ENCODE measurements at places on chromosomes 13 and 19.
A peak's percentile ranks its signal among the peaks of the same experiment; 100 is the strongest.

- DNase-seq: no peak
Observed at GRCh38 chr19:53504885-53505284, 33.1 kb upstream of the ZNF331 start.

DNA sequence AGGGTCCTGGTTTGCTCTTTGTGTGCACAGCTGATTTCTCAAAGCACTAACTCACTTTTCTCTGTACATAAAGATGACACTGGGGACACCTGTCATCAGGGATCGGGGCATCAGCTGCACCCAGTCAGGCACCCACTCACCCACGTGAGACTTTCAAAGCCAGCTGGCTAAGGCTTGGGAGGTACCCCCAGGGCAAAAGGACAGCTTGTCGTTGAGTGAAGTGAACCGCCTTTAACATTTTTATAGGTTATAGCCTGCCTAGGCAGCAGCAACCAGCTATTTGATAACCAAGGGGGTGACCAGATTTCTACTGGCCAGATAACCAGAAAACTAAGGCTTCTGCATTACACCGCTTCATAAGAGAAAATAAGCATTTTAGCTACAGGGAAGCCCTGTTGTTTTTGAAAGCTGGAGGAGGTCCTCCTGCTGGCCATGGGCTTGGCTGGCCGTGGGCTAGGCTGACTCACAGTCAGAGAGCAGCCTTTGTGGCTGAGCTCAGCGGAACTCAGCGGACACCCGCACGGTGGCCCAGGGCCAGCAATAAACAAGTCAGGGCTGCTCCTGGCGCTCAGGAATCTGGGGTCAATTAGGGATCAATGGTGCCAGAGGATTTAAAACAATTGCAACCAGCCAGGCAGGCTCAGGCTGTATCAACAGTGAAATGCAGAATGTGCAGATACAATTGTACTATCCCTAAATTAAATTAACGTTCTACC, 57.1 kb downstream of the ALOX5AP start:
- no peak for DNase-seq

- DNase-seq: no peak
Observed at GRCh38 chr13:75486146-75487062, 4.4 kb upstream of the TBC1D4 start.

DNA sequence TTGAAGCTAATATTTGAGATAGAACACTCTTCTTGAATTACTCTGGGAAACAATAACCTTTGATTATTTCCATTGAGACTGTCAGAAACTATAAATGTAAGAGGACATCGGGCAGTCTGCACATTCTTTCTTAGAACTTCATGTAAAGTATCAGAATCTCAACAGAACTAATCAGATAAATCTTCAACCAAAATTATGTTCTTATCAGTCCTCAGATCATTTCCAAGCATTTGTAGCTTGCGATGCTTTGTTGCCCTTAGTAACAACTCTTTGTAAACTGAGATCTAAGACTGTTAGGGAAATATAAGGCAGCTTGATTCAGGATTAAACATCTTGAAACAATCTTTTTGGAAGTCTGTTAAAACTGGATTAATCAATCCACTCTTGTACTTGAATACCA, 70.3 kb downstream of the FNDC3A start:
- no peak for DNase-seq

DNA sequence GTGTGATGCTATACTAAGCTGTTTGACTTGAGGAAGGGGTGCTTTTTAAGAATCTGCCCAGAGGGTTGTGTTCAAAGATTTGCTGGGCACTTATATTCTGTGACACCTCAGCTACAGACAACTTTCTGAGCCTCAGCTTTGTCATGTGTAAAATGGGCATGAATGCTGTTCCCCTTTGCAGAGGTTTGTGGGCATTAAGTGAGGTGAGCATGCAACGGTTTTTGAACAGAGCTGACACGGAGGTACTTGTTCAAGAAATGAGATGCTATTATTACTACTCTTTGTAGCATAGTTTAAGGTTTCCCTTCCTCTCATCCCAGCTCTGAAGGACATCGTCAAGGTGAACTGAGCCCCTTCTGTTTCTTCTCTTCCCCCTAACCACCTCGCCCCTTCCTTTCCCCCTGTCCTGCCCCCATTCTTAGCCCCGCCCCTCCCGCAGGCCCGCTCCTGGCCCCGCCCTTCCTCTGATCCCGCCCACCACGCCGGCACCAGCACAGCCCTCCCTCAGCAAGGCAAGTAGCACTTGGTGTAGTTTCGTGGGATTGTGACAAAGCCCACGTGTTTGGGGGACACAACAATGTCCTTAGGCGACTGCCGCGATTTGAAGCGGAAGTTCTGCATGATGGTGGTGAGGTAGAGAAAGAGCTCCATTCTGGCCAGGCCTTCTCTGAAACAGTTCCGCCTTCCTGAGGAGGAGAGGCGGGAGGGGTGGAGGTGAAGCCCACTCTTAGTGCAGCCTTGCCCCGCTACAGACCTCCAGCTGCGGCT, 26.1 kb upstream of the CYP2A7 start:
- DNase-seq: peak; percentile 49

DNA sequence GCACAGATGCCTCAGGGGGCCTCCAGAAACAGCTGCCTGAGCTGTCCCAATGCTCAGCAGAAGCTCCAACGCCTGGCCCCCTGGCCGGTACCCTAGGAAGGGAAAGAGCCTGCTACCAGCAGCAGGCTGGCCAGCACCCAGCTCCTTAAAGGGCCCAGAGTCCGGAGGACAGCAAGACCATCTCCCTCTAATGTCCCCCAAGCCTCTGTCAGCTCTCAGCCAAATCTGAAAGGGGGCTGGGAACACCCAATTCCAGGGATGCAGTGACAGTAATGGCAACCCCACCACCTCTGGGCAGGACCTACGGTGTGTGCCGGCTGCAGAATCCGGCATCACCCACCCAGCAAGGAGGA, 4.2 kb downstream of the PPP6R1 start:
- no peak for DNase-seq

GRCh38 chr13:90956031-90956430, 391.5 kb upstream of the MIR17HG start:
- DNase-seq: no peak

DNA sequence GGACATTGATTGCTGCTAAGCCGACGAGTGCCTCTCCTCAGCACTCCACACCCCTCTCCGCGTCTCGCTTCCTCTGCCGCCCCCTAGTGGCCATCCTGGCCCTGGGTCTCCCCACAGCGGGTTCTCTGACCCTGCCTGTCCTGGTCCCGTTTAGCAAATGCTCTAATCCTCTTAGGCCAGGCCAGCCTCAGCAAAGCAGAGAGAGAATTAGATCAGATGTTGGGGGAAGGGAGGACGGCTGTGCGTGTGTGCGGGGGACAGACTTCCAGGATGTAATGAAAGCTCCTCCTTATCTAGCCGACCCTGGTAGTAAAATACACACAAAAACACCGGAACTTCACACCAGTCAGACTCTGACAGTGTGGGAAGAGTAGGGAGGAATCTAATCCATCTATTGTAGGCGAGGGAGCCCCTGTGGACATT, 4.5 kb downstream of the TPRX2 start:
- DNase-seq: peak; percentile 76

- DNase-seq: no peak
Observed at GRCh38 chr19:28948026-28948425, 264.9 kb downstream of the UQCRFS1 start.

DNA sequence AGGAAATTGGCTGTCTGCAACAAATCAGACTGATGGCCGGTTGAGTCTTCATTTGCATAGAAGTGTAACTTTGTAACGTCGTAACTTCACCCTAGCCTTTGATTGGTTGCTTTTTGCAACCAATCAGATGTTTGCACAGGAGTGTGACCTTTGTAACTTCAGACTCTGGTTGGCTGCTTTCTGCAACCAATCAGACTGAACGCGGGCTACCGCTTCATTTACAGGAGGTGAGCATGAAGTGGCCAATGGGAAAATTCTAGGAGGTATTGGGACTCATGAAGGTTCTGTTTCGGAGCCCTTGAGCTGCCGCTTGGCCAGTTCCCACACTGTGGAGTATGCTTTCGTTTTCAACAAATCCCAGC, 441 bp upstream of the ZNF559 start:
- peak; percentile 77 for DNase-seq

- DNase-seq: peak; percentile 34
Observed at GRCh38 chr19:6100284-6100915, 9.9 kb downstream of the RFX2 start.

DNA sequence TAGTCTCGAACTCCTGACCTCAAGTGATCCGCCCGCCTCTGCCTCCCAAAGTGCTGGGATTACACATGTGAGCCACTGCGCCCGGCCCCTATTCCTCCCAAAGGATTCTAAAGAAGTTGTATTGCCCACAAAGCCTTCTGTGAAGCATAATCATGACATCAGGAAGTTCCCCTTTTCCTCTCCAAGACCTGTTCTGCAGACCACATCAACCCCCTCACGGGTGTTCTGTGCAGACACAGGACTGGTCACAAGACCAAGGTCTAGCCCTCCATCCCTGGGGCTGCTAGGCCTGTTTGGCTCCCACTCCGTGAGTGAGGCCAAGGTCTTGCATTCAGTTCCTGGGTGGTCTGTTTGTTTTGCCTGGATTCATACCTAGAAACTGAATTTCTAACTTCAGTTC, 178.1 kb downstream of the FLT1 start:
- DNase-seq: no peak

DNA sequence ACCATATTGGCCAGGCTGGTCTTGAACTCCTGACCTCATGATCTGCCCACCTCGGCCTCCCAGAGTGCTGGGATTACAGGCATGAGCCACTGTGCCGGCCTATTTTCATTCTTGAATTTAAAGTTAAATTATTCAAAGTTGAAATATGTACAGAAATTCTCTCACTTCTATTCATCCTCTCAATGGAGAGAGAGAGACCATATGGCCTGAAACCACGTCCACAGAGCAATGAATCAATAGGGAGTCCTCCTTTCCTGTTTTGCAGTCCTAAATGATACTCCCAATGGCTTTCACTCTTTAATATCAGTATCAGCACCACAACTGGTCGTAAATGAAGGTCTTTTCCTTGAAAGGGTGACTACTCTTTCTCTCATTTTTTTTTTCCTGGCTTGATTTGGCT, 30.5 kb upstream of the KCTD4 start:
- DNase-seq: no peak

- DNase-seq: no peak
Observed at GRCh38 chr13:98297745-98298144, 120.7 kb upstream of the RNF113B start.

GRCh38 chr13:60093425-60094019, 70.2 kb downstream of the DIAPH3 start:
- no peak for DNase-seq

GRCh38 chr13:91904597-91904996, 506.2 kb downstream of the GPC5 start:
- no peak for DNase-seq

DNA sequence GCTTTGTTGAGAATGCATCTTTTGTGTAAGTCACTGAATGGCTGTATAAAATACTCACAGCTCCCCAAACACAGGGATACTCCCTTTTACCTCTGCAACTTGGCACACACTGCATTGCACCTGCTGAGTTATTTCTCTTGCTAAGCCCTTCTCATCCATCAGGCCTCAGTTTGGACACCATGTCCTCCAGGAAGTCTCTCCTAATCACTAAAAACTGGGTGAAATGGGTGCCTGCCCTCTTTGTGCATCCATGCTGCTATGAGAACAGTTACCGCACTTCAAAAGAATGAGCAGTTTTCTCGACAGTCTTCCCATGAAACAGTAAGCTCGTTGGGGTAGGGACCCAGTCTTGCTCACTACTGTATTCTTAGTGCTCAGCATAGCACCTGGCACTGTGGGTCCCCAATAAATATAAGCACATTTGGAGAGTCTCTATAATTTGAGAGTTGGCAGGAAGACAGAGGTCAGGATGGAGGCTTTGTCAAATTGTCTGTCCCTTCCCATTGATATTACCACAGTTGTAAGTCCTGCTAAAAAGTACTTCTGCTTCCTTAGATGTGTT, 4.6 kb upstream of the SLC25A30 start:
- no peak for DNase-seq

DNA sequence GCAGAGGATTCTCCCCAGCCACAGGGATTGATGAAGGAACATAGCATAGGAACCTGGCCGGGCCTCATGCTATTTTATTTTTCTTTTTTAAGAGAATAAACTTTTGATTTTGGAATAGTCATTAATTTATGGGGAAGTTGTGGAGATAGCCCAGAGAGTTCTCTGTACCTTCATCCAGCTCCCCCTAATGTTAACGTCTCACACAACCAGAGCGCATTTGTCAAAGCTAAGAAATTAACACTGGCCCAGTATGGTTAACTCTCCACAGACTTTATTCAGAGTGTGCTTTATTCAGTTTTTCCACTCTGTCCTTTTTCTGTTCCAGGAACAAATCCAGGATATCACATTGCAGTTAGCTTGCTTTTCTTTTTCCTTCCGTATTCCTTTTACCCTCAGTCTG, 59.4 kb downstream of the RGCC start:
- no peak for DNase-seq

DNA sequence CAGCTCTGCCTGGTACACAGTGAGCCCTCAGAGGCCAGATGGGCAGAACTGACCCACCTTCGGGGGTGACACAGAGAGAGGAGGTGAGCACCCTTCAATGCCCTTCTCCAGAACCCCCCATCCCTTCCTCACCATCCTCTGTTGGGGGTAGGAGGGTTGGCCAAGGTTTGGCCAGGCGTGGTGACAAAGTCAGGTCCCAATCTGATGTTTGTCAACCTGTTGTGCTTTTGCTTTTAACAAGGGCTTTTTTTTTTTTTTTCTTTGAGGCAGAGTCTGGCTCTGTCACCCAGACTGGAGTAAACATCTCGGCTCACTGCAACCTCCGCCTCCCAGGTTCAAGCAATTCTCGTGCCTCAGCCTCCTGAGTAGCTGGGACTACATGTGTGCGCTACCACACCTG, 7.3 kb downstream of the PTGIR start:
- no peak for DNase-seq

DNA sequence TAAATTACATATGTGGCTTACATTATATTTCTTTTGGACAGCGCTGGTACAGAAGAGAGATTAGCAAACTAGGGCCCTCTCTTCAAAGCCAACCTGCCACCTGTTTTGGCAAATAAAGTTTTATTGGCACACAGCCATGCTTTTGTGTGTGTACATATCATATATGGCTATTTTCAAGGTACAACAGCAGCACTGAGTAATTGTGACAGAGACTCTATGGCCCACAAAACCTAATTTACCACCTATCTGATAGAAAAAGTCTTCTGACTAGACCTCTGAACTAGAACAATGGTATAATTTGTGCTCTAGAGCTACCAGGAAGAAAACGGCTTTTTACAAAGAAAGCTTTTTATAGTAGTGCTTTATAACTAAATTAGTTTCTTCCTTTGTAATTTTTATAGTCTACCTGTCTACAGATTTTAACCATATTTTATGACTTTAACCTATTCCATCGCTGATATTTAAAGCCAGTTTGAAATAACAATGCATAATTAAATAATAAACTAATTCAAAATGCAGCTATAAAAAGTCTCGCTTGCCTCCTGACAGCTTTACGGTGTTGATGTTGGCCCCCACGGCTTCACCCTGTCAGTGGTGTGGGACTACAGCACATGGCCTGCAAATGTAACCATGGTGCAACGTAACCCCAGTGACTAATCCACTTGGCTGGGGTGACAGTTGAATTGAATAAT, 17.7 kb upstream of the DPY19L3 start:
- no peak for DNase-seq

Data from CD4-positive, alpha-beta T cell treated with Interleukin-10 for 1 hour (primary cell).